ENCODE measurements at places on chromosomes 2 and 18.

DNA sequence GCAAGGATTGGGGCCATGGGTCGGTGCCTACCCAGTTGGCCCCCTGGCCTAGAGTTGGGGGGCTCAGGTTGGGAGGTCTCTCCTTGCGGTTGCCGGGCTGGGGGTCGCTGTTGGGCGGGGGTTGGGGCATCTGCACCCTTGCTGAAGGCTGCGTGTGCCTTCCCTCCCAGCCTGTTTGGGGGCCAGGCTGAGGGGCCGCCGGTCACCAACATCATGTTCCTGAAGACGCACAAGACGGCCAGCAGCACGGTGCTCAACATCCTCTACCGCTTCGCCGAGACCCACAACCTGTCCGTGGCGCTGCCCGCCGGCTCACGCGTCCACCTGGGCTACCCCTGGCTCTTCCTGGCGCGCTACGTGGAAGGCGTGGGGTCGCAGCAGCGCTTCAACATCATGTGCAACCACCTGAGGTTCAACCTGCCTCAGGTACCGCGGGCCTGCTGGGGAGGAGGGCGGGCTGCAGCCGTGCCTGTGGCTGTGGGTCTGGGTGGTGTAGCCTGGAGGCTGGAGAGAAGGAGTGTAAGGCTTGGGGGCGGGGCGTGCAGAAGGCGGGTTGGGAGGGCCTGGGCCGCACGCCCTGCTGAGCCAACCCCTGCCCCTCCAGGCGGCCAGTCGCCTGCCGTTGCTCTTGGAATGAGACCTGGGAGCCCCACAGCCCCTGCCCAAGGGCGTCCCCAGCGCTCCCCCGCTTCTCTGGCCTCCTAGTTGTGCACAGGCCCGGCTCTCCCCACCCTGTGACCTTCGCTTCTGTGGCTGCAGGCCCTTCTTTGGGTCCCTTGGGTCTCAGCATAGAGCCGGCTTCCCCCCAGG lies 7.2 kb upstream of the NEU4 start:
- no peak for DNase-seq

DNA sequence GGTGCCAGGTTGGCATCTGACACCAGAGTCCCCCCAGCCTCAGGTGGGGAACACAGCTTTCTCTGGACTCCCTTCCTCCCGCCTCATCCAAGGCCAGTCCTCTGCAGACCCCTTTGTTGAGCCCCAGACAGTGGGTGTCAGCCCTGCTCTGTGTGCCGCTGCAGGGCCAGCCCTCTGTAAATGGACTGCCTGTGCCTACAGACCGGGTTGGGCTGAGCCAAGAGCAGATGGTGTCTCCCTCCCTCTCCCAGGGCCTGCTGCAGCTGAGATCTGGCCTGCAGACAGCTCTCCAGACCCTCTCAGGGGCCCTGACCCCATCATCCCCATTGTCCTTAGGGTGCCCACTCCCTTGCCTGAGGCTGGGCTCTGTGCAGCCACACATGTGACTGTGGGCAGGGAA lies 160.8 kb downstream of the KLHL29 start:
- DNase-seq, result no peak

- peak; percentile 1 for DNase-seq
Measured at GRCh38 chr18:43192408-43192807, 76.9 kb upstream of the RIT2 start.

GRCh38 chr2:130341562-130342019 lies 1.1 kb upstream of the IMP4 start:
- DNase-seq, result no peak

DNA sequence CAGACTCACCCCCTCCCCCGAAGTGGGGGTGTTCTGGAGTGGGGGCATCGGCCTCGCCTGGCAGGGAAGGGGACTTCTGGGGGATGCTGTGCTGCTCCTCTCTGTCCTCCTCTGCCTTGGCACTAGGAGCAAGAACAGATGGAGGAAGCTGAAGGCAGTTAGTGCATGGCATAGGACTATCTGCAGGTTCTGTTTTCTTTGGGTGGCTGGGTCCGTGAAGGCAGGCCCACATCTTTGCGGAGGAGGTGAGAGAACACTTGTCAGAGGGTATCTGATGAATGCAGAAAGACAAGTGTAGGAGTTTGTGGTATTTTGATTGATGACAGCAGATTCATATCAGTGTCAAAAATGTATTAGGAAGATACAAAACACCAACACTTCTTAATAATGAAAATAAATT lies 411.4 kb downstream of the TSN start:
- no peak for DNase-seq

- no peak for DNase-seq
Measured at GRCh38 chr2:241049739-241050623, 51.6 kb downstream of the SNED1 start.

DNA sequence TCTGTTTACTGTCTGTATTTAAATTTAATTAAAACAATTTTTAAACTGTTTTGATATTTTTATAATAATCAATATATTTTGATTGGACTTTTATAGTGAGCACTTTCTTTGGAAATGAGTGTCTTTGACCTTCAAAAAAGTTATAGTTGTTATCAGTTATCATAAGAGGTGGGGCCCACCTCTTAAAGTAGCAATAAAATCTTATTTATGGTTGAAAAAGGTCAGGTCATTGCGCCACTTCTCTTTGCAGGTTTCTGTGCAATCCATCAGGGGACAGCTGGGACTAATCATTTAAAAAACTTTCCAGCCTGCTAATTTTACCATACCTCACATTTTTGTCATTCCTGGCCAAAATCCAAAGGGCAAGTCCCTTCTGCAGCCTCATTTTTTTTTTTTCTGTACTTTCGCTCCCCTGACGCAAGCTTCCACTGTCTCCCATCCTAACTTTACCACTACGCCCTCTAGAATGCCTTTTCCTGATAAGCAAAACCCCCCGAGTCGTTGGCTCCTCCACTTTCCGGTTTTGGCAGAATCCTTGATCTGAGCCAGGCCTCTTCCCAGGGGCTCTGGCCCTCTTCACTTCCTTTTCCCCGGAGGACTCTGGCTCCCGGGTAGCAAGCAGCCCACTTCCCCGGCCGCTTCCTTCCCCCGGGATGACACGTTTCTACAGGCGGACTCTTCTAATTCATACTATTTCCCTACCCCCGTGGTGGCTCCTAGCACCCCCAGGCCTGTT lies 1.1 kb upstream of the SEH1L start:
- peak; percentile 75 for DNase-seq

DNA sequence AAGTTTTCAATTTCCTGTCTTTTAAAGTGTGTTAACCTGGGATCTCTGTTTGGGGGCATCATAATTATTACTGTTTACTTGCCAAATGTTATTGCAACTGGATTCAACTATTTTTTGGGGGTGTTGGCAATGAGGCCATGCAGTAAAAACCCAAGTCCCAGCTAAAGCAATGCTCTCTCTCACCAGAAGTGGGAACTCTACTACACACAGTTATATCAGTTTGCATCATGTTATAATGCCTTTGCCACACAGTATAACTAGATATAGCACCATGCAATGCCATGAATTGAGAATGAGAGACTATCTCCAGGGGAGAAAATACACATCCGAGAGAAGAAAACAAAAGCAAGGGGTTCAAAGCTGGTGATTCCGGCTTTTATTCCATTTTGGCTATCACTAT lies 79.0 kb downstream of the GCA start:
- no peak for DNase-seq

GRCh38 chr18:69127873-69128500 lies 272.7 kb upstream of the DOK6 start:
- no peak for DNase-seq
